ENCODE measurements at places on chromosomes 2 and 18.
A peak's percentile ranks its signal among the peaks of the same experiment; 100 is the strongest.

DNA sequence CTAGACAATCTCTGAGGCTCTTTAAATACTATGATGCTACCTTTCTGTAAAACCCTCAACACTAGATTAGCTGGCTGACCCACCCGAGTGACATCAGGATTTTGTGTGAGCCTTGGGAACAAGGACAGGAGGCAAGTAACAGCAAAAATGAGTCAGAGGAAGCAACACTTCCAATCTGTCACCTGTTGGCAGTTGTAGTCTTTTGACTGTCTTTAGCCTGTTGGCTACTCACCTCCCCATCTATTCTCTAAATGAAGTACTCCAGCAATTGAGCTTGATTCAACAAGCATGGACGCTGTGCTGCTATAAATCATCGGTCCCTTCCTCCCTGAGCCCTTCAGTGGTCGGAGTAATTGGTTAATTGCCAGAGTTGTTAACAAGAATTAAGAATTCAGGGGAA lies 898.7 kb downstream of the BCL11A start:
- no peaks in the 10 kb centered on the region for H3K4me1 ChIP-seq
- no peaks in the 10 kb centered on the region for H3K27me3 ChIP-seq
- H3K27ac ChIP-seq, result no peak overlapping the region
- no peak for DNase-seq
- no peak overlapping the region for H3K4me3 ChIP-seq

DNA sequence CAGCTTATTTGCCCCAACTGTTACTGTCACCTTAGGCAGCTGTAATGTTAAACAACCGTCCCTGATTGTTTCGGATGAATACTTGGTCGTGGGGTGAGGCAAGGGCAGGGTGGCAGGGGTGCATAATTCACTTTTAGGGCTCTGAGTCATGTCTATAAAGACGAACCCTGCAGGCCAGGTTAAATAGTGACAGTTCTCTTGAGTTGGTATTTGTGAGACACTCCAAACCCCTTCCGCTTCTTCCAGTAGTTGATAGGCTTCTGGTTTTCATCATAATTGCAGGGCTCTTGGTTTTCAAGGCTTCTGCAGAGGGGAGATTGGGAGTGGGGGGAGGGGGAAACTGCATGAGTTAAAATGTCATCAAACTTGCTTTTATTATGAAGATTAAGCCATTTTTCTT lies 97.2 kb upstream of the TSPYL6 start:
- no peak overlapping the region for H3K4me3 ChIP-seq
- no peaks in the 10 kb centered on the region for H3K36me3 ChIP-seq
- no peaks in the 10 kb centered on the region for H3K27me3 ChIP-seq
- no peak for DNase-seq
- no peak overlapping the region for H3K27ac ChIP-seq
- no peaks in the 10 kb centered on the region for H3K4me1 ChIP-seq

GRCh38 chr18:54100466-54100865 lies 124.0 kb downstream of the MBD2 start:
- no peak overlapping the region for H3K27ac ChIP-seq
- DNase-seq, result no peak
- no peaks in the 10 kb centered on the region for H3K4me1 ChIP-seq
- no peaks in the 10 kb centered on the region for H3K27me3 ChIP-seq
- H3K4me3 ChIP-seq, result no peak overlapping the region

DNA sequence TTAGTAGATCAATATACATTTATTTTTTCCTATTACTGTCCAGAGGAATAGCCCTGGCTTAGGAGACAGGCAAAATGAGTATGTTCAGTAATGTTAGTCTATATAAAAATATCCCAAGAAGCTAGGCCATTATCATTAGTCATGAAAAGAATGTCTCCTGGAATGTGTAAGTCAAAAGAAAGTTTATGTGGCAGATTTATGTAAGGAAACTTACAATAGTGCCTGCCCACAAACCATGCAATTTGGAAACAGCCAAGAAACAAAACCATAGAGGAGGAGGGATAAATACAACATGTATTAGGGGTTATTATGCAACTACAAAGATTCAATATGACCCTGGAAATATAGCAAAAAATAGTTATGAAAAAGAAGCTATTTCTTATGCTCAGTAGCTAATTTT lies 96.3 kb downstream of the NOL4 start:
- H3K27me3 ChIP-seq, result no peaks in the 10 kb centered on the region
- H3K36me3 ChIP-seq, result no peaks in the 10 kb centered on the region
- no peak overlapping the region for H3K4me3 ChIP-seq
- no peak for DNase-seq
- H3K4me1 ChIP-seq, result no peaks in the 10 kb centered on the region
- no peak overlapping the region for H3K27ac ChIP-seq

- no peak overlapping the region for H3K4me3 ChIP-seq
- H3K27me3 ChIP-seq, result no peaks in the 10 kb centered on the region
- no peaks in the 10 kb centered on the region for H3K36me3 ChIP-seq
- no peak for DNase-seq
These were observed 1170.7 kb upstream of the SLC39A10 start for GRCh38 chr2:194486326-194486725.

DNA sequence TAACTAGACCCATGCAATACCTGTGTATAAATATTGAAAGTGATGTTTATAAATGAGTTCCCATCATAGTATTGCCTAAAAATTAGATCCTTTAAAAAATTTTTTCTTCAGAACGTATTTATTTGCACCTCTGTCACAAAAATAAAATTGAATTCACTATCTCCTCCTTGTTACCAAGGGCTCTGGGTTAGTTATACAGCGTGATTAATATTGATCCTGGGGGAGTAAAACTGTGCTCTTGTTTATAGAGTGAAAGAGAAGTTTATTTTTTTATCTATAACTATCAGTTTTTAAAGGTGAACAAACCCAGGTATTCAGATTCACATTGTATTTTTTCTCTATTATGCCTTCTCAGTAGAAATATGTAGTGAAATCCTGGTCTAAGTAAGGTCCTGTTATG lies 458.5 kb downstream of the CPS1 start:
- H3K27me3 ChIP-seq, result no peaks in the 10 kb centered on the region
- H3K4me3 ChIP-seq, result no peak overlapping the region
- no peak overlapping the region for H3K27ac ChIP-seq

GRCh38 chr2:67797801-67798540 lies 264.8 kb downstream of the C1D start:
- DNase-seq, result no peak
- no peak overlapping the region for H3K27ac ChIP-seq
- peaks cover 8% of the 10 kb centered on the region for H3K4me1 ChIP-seq
- no peaks in the 10 kb centered on the region for H3K36me3 ChIP-seq

DNA sequence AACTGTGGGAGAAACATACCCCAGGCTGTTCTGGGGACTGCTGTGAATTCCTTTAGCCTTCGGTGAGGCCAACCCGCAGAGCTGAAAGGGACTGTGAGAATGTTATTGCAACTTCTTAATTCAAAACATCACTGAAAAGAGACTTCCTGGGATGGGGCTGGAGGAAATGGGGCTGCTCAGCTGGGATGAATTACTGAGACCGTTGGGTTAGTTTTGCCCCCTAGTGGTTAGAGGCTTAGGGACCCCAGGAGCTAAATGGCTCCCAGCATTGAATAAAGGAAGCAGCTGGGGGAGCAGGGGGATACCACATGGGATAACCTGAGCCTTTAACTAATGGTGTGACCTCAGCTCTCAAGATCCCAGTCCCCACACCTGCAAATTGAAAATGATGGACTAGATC lies 941.1 kb upstream of the FANCL start:
- H3K4me1 ChIP-seq, result no peaks in the 10 kb centered on the region
- peak; percentile 12 for DNase-seq
- H3K36me3 ChIP-seq, result no peaks in the 10 kb centered on the region
- no peak overlapping the region for H3K4me3 ChIP-seq
- no peaks in the 10 kb centered on the region for H3K27me3 ChIP-seq
- no peak overlapping the region for H3K27ac ChIP-seq

DNA sequence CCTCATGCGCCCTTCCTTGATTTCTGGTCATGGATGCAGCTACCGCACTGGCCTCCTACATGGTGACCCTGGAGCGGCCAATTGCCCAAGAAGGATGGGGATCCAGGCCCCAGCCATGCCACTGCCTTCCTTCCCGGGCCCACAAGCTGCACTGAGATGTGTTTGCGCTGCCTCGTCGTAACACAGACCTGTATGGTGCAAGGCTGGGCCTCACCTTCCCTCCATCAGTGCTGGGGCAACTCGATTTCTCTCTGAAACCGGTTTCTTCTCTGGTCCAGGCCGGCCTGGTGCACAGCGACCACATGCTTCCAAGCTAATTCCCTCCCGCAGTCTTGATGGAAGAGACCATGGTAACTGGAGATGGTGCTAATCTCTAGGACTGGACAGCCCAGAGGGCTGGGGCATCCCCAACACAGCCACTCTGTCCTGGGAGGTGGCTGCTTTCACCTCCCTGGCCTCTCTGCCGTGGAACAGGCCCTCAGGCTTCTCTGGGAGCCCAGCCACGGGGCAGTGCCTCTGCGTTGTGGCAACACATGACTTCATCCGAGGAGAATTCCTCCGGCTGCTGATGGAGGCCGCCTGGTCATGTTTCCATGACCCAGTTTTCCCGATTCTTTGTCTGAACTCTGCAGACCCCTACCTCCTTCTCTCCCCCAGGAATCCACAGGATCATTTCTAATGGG lies 184.2 kb downstream of the GLI2 start:
- no peak overlapping the region for H3K4me3 ChIP-seq
- H3K36me3 ChIP-seq, result no peaks in the 10 kb centered on the region
- peaks cover 10% of the 10 kb centered on the region for H3K27me3 ChIP-seq
- no peak for DNase-seq
- H3K27ac ChIP-seq, result no peak overlapping the region
- peaks cover 10% of the 10 kb centered on the region for H3K4me1 ChIP-seq
